ENCODE measurements at places on chromosomes 3 and 15.

GRCh38 chr3:170914690-170915089, 6.3 kb upstream of the EIF5A2 start:
- DNase-seq = no peak

GRCh38 chr3:4406746-4407568, 60.1 kb downstream of the SUMF1 start:
- DNase-seq = no peak

GRCh38 chr3:166444336-166444735, 607.1 kb upstream of the BCHE start:
- no peak for DNase-seq

DNA sequence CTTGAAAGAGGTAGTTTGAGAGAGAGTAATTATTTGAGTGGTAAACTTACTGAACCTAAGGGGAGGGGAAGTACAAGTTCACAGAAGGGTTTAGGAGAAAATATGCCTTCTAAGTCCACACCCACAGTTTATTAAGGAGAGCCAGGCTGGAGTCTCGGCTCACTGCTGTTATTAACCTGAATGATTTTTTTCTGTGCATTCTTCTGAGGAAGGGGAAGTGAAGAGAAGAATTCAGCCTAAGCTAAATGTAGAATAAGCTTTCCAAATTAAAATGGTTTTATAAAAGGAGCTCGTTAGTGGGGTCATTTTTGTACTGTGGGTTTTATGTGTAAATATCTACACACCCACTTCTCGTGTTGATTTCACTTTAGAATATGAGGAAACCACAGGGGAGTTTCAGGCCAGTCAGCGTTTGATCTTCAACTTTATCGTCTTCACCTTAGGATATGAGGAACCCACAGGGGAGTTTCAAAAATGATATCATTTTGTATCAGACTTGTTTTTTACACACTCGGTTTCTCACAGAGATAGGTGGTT, 1.5 kb downstream of the WHAMM start:
- DNase-seq = no peak

- DNase-seq = no peak
These were observed 44.8 kb upstream of the TRA2B start for GRCh38 chr3:185982632-185983031.

- no peak for DNase-seq
These were observed 6.8 kb downstream of the EXOSC7 start for GRCh38 chr3:44982817-44983216.

- DNase-seq = no peak
These were observed 115.6 kb upstream of the AGTR1 start for GRCh38 chr3:148582126-148582525.

- DNase-seq = no peak
These were observed 64.4 kb downstream of the FRMD4B start for GRCh38 chr3:69321301-69322157.

GRCh38 chr3:48064292-48064829, 48.1 kb upstream of the MAP4 start:
- DNase-seq = no peak

GRCh38 chr3:184234224-184234623, 4.8 kb downstream of the VWA5B2 start:
- DNase-seq = peak; percentile 90

GRCh38 chr3:85783291-85783690, 824.5 kb downstream of the CADM2 start:
- DNase-seq = no peak

GRCh38 chr3:24715171-24715792, 220.6 kb upstream of the THRB start:
- no peak for DNase-seq

DNA sequence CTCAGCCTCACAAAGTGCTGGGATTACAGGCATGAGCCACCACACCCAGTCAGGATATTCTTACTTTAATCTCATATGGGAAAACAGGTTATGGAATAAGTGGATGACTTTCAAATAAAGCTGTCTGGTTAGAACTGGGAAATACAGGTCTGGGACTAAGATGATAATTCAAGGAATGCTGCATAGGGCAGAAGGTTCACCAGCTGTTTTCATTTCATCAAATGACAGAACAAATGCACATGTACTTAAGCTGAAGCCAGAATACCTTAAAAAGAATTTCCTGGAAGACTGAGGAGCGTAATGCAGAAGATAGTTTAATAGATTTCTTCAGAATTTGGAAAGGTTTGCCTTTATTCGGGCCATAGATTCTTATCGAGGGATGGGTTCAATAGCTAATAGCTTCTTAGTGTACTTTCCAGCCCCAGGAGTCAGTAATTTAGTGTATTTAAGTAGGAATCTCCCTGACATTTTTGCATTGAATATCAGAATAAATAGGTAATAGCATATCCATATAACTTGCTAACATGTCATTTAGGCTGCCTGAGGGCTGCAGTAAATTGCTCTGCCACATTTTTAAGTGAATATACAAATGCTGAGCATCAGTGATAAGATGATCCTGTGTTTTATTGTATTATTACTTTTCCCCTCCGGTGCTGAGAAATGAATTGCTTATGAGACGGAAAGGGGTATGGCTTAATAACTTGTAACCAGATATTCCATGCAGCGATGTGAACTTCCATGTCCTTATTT, 40.3 kb upstream of the ZNF770 start:
- no peak for DNase-seq

DNA sequence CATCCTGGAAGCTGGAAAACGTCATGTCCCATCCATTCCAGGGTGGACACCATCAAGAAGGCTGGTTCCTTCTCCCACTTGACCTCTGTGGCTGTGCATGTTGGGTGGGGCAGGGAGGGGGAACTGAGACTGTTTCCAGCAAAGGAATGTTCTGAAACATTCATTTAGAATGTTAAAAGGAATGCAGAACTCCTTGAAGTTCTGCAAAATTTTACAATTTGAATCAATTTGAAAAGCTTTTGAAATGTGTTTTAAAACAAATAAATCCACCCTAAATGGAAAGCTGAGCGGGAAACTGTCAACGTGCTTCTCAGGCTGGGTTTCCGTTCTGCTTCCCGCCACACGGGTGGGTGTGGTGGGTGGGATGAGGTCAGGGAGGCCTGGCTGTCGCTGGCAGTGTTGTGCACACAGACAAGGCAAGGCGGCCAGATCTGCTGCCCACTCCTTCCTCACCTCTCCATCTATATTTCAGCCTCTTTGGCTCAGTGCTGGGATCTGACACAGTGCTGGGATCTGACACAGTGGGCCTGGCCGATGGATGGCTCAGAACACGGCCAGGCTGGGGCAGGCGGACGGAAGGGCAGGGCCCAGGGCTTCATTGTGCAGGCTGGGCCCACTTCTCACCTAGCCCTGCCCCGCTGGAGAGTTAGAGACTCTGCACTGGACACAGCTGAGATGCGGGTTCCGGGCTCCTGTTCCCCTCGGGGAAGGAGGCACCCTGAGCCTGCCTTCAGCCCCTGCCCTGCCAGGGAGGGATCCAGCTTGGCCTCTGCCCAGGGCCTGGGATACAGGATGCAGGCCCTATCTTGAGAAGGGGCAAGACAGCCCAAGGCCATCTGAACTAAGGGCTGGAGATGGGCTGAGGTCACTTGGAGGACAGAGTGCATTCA, 110.4 kb downstream of the TMEM266 start:
- no peak for DNase-seq

- DNase-seq = no peak
These were observed 159.5 kb downstream of the C3orf70 start for GRCh38 chr3:184993394-184993793.

DNA sequence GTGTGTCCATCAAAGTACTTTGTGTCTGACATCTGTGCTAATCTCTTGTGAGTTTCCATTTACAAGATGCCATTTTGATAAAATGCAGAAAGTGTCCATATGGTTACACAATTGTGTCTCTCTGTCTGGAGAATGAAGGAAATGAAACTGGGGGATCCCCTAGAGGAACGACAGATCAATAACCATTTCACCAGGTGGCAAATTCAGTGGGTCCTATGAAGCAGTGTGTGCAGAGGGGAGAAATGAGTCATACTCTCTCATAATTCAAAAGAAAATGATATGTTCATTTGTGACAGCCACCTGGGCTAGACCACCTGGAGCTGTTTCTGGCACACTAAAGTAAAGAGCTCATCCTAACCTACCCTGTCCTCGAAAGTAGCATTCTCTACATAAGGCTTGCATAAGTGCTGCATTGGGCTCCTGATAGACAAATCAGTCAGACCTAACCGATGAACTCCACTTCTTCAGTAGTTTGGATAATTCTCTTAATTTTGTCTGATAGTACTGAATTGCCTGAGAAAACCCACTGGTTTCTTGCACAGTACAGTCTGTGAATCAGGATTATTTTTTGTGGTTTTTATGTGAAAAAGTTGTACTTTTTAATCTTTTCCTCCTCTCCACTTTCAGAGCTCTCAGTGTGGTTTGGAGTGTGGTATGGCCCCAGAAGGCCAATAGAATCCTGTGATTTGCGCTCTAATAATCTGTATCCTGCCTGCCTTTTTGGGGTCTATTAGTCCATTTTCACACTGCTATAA, 10.3 kb upstream of the CD47 start:
- no peak for DNase-seq

DNA sequence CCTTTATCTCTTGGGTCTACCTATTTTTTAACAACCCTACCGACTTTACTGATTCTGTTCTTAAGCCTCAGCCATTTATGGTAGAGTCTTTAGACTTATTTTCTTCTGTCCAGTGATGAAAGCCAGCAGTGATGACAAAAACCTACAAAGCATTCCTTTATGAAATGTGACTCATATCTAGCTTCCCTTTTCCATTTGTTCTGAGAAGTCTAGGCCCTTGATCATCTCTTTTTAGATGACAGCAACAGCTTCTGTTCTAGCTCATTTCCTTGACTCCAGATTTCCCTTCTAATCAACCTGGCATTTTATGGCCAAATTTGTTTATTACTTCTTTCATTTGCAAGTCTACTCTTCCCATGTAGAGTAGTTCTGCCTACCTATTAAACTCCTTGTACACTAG, 36.1 kb downstream of the CFAP44 start:
- no peak for DNase-seq

- DNase-seq = no peak
These were observed 5.1 kb downstream of the HPS3 start for GRCh38 chr3:149134575-149134974.

DNA sequence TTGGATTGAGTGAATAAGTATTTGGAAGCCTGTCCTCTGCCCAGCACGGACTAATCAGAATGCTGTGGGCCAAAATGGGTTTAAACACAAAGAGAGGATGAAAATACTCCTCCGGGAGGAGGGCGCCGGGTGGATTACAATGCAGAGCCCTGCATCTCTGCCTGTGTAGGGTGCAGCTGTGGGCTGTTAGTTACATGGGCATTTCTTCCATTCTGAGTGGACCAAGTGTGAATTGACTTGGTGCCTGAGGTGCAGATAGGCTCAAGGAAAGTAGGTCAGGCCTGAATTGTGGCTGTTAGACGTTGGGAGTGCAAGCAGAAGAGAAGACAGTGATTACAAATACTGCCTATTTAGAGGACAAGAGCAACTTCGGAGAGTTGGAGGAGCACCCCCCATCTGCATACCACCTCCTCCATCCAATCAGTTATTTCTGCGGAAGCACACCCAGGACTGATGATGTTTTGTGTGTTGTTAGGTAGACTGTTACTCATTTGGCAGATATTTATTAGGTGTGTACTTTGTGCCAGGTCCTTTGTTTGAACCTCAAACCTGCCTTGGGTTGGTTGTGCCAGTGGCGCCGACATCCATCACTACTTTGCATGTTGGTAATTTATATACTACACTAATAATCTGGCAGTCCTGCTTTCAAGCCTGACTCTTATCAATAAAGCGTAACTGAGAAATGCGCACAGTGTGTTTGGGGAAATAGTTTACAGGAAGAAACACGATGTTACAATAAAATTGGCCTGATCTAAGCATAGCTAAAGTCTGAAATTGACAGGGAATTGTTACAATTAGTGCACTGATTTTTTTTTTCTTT, 33.0 kb downstream of the PTPRG start:
- DNase-seq = no peak

DNA sequence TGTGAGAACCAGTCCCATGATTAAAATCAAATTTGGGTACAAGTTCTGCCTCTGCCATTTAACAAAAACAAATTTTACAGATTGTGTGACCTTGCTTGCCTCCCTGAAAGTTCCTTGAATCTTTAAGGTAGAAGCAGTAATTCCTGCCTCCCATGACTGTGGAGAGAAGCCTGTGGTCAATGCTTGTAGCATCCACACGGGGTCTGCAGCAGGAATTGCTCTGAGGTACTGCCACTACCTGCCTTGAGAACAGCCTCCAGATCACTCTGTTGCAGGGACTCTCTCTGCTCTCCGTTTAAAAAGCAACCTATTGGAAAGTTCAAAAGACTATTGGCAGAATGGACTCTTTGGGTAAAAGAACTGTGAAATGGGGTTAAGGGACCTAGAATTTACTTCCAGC, 75.9 kb downstream of the SST start:
- no peak for DNase-seq

- no peak for DNase-seq
These were observed 23.2 kb downstream of the SPTBN5 start for GRCh38 chr15:41870689-41871081.

DNA sequence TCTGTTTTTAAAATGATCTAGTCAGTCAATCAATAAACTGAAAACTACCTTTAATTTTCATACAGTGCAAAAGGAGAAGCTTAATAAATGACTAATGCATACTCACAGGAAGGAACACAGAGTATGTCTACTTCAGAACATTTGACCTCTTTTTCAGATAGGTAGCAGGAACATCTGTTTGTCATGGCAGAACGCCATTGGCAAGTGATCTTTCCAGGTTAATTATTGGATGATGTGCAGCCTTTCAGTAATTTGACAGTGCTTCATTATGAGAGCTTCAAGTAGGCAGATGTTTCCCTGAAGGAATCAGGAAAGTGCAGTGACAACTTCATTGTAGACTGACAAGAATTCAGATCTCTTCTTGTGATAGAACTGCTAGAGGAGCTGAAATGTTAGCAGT, 325.0 kb downstream of the OTOL1 start:
- no peak for DNase-seq

- DNase-seq = no peak
These were observed 41.1 kb upstream of the GNB5 start for GRCh38 chr15:52232327-52232726.

GRCh38 chr3:85594676-85595075, 635.9 kb downstream of the CADM2 start:
- no peak for DNase-seq

DNA sequence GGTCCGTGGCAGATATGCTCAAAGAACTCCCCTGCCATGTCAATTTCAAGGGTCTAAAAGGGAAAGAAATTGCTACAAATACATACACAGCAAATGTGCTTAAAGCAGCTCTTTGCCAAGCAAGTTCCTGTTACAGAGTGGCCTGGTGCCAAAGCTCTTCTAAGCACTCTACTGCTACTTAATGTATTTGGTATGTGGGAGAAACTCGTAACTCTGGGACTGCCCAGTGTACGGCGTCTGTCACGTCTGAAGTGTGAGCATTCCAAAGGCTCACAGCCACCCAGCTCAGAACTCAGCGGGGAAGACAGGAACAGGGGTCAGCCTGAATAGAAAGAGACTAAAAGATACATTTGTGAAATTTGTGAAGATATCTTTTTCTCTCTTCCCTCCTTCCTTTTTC, 54.6 kb downstream of the RBMS3 start:
- DNase-seq = peak; percentile 23

Data from pancreas (tissue), 10 donors.